ENCODE measurements at places on chromosomes 12 and 14. TPM values are rescaled to one million over a fixed set of nuclear protein-coding genes. Genes with fewer than 3 reads are reported as not detected.
A peak's percentile ranks its signal among the peaks of the same experiment; 100 is the strongest.

DNA sequence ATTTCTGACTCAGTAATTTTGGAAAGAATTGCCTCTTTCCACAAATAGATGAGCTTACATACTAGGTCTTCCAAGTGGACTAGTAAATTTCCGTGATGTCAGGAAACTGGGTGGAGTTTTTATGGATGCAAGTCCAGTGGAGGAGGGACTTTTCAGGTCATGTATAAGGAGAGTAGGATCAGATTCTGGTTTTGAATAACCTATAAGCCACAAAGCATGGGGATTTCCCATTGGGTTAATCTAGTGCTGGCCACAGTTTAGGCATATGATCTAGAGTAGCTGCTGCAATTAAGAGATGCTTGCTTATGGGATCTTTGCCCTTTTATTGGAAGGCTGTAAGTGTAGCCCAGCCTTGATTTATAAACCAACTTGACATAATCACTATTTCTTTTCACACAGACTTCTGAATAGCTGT is 33.8 kb downstream of the STK38L start:
- H3K36me3 ChIP-seq: no peaks in the 10 kb centered on the region
- no peak overlapping the region for H3K4me3 ChIP-seq
- no peak overlapping the region for H3K27ac ChIP-seq
- peak; percentile 7 for DNase-seq
- no peaks in the 10 kb centered on the region for H3K27me3 ChIP-seq

- no peaks in the 10 kb centered on the region for H3K27me3 ChIP-seq
- H3K27ac ChIP-seq: no peak overlapping the region
- DNase-seq: no peak
- H3K4me1 ChIP-seq: no peaks in the 10 kb centered on the region
Measured at GRCh38 chr14:101500061-101500460, 61.2 kb upstream of the DIO3 start.

DNA sequence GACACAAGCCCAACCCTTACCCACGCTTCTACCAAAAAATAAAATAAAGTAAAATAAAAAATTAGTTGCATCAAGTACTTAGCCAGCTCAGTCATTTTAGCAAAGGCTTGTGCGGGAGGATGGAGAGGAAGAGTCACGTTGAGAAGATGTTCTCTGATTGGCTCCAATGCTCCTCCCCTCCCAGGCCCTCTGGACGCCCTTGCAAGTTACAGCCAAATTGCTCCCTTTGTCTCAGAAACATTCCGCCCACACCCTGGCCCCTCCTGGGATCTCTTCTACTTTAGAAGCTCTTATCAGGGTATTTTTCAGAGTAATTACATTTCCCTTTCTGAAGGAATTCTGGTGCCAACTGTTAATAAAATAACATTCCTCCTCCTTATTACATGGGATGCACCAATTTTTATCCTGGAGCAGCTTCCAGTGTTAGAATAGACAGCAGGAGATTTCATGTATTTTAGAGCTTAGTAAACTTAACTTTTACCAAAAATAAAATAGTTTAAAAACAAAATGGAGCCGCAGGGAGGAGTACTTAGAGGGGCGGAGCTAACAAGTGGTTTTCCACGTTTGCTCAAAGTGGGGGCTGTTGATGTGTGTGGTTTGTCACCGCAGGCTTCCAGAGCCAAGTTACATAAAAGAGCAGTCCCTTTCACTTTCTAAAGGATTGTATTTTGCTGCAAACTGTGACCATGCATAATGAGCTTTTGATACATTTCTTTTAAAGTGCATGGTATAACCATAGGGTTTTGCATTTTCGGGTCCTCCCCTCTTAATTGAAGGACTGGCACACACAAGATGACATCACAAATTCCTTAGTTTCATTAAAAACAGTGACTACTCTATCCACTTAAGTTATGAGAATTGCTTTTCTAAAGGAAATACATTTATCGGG is 71.7 kb upstream of the RAP1B start:
- peak; percentile 39 for DNase-seq
- no peak overlapping the region for H3K27ac ChIP-seq
- no peaks in the 10 kb centered on the region for H3K27me3 ChIP-seq

DNA sequence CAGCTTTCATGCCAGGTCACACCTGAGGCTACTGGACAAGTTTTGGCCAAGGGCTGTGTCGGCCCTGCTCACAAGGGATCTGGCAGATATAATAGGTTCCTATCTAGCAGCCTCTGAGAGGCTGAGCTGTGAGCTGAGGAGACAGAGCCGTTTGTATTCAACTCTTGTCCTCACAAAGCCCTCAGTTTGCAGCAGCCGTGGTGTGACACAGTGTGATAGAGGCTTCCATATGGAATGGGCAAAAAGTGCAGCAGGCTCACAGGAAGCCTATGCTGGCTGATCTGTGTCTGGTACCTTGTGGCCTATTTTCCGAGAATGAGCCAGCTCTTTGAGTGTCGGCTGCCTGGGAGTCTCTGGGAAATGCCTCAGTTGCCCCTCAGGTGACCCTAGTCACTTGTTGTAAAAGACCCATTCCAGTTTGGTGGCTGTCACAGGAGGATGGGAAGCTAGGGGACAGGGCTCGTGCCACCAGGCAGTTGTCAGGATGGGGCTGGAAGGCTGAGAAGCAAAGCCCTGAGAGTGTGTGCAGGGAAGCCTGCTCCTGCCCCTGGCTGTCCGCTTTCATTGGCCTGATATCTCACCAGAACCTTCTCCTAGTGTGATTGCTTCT is 16.1 kb downstream of the VRTN start:
- peaks cover 4% of the 10 kb centered on the region for H3K4me1 ChIP-seq
- no peak for DNase-seq
- no peak overlapping the region for H3K27ac ChIP-seq
- no peak overlapping the region for H3K4me3 ChIP-seq
- H3K27me3 ChIP-seq: no peaks in the 10 kb centered on the region
- H3K36me3 ChIP-seq: no peaks in the 10 kb centered on the region

DNA sequence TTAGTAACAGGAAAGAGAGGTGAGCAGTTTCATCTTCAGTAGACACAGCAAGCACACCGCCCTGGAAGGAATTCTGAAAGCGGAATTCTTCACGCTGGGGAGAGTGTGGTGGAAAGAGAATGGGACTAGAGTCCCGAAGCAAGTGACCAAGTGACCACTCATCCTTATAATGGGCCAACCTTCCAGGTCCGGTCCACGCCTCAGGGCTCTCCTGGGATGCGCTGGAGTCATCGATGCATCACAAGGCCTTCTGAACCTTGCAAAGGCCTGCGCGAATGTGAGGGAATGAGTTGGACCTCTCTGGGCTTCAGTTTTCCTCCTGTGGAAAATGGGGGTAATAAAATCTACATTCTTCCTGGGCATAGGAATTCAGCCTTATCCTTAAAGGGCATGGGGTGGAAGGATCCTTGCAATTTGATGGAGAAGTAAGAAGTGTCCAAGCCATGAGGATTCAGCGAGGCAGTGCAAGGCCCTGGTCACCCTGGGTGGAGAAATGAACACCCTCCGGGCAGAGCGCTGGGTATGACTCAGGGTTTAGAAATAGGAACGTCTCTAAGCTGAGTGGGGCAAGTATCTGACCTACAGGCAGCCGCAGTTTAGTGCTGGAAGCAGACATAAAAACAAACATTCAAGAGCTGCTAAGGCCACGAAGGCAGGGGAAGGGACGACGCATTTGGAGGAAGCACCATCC is 97.7 kb downstream of the SETD3 start:
- no peak overlapping the region for H3K27ac ChIP-seq
- no peak overlapping the region for H3K4me3 ChIP-seq
- H3K27me3 ChIP-seq: peaks cover 19% of the 10 kb centered on the region
- no peak for DNase-seq
- H3K4me1 ChIP-seq: peaks cover 32% of the 10 kb centered on the region
- no peaks in the 10 kb centered on the region for H3K36me3 ChIP-seq

- H3K27ac ChIP-seq: peak overlapping the region; percentile 14
- DNase-seq: no peak
- no peaks in the 10 kb centered on the region for H3K27me3 ChIP-seq
- H3K4me1 ChIP-seq: no peaks in the 10 kb centered on the region
- H3K36me3 ChIP-seq: peaks cover 5% of the 10 kb centered on the region
Measured at GRCh38 chr12:55908726-55909512, 18.8 kb downstream of the PYM1 start.

TBX3 gene
- polyA plus RNA-seq: not detected

CFAP54 gene
- polyA plus RNA-seq: 0.13 TPM

KLHL33 gene
- 0.25 TPM for polyA plus RNA-seq

Data from B cell (primary cell).